DND-41 (cell line): ENCODE measurements at places on chromosomes 3 and 15.
A peak's percentile ranks its signal among the peaks of the same experiment; 100 is the strongest.

- no peak for DNase-seq
These were observed 10.4 kb downstream of the MAN2A2 start for GRCh38 chr15:90913398-90913944.

DNA sequence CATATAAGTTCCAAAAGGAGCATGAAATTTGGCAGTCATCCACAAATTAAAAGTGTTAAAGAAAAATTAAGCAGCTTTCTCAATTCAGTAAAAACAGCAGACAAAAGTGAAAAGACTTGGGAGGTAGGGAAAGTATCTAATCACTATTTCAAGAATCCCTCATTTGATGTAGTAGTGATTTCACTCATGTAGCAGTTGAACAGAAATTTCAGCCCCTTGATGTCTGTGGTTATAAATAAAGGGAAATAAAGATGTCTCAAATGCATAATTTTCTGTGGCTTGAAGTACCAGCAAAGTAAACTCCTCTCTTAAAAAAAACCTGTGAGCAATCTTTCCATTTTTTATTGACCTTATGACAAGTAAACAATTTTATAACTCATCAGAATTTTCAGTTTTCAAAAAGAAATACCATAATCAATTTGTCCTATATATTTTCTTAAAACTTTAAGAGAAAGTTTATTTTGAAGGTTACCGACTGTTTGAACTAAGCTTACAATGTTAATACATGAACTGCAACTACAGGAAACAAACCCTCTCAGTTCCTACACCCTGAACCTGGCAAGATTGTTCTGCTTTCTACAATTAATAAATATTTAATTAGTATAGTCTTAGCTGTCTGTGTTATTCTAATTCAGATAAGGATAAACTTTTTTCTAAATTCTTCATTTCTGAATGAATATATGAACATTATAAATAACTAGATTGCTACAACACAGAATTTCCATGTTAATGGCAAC, 94.2 kb downstream of the CBLB start:
- no peak for DNase-seq

DNA sequence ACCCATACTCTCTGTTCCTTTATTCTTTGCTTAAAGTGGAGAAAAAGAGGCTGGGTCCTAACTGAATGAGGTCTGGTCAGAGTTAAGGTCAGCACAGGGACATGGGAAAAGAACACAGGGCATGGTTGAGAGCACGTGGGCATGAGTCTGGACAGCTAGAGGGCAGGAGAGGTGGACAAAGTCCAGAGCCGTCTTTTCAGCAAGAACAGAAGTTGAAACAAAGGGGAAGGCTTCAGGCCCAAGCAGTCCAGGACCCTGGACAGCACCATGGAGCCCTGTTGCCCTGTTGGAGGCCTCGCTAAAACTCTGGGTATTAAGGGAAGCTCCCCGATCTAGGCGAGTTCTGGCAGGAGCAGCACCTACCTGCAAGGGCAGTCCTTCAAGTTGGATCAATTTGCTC, 50.7 kb downstream of the XYLB start:
- DNase-seq: peak; percentile 46

GRCh38 chr15:42070976-42071350, 23.4 kb downstream of the PLA2G4D start:
- DNase-seq: no peak

DNA sequence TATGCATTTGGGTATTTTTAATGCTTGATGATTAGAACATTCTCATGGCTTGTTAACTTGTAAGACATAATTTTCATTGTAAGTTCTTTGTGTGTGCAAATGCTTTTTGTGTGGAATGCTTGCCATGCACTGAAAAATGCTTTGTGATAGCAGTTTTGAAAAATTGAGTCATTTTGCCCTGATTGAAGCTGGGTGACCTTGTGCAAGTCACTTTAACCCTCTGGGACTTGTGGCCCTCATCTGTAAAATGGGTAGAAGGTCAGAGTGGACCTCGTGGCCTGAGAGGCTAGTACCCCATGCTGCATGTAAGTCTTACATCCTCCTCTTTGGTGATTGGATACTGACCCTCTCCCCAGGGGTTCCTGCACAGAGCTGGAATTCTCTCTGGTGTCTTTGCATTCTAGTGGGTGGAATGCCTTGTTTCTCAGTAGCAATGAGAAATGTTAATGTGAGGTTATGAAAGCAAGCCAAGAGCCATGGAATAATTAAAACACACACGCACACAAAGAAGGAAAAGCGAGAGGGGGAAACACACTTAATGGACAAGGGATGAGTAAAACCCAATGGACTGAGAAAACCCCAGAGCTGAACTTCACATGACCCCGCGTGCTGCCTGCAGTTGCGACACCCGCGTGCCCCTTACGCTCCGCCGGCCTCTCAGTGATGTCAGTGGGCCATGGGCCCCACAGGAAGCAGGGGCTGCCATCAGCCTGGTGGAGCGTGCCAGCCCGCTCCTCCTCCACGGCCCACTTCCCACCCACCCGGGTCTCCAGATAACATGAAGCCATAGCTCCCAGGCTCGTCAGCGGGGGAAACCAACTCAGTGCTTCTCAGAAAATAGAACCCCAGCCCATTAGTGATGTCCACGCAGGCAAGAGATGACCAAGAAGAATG, 44.0 kb downstream of the SMAD3 start:
- no peak for DNase-seq

DNA sequence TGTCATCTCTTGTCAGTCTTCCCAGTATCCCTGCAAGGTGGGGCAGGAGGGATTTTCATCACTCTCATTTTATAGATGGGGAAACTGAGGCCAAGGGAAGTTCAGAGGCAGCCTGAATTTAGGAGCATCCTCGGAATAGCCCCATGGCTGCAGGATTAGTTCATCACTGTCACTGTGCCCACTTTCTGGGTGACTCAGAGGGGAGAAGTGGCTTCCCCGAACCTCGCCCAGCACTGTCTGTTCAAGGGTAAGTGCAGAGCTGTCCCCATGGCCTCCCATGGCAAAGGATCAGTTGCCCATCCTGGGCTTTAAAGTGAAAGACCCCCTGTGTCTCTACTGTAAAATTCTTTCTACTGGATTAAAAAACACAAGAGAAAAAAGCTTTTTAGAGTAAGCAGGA, 60.0 kb upstream of the SEC13 start:
- DNase-seq: no peak

DNA sequence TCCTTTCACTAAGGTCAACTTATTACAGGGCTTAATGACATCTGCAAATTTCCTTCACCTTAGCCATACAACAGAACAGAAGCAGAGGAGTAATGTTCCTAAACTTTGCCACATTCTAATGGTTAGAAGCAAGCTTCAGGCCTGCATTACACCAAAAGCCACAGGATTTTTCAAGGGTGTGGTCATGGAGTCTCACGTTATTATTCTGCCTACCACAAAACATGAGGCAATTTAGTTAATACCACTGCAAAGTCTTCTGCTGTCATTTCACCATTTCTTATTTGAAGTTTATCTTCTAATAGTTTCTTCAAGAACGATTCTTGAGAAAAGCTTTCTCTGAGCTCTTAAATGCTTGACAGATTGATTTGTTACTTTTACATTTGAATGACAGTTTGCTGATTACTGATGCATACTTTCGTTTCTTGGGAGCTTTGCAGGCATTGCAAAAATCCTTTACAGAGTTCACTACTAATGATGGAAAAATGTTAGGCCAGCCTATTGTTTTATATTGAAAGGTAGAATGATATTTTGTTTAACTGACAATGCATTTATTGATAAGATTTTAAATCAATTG, 1257.1 kb downstream of the NSUN3 start:
- DNase-seq: no peak

- no peak for DNase-seq
These were observed 136.1 kb upstream of the RBMS3 start for GRCh38 chr3:29144807-29145206.

DNA sequence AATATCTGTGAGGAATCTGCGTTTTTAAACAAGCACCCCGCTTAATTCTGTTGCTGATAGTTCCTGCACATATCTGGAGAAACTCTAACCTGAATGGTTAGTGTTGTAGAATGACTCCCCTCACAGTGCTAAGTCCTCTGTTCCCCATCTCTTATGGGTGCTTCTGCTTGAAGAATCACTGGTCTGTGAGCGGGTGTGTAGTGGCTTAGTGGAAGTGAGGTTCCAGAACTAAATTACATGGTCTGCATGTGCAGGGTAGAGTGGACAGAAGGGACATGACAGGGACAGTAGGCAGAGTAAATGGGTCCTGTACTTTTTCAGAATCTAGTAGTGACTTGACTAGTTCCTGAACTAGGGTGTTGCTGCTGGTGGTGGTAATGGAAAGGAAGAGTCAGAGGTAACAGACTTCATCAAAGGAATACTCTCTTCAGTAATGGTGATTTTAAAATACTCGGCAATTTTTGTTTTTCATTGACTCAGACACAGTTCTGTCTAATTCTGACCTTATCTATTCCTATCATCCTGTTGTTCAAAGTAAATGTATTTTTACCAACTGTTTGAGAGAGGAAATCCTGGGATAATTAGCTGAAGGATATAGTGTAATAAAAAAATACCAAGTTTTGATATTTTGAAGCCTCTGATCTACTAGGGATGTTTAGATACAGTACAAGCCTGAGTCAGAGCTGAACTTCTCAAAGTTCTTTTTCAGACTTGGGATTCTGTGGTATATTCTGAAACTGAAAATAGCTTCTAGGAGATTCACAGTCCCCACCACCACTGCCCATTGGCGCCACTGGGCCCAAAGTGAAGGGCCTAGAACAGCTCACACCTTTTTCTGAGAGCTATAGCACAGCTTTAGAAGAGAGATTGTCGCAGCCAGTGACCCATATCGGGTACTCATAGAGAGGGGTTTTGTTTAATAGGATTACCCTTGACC, 55.5 kb downstream of the FNDC3B start:
- DNase-seq: no peak

- DNase-seq: no peak
These were observed 3.3 kb downstream of the NDUFAF3 start for GRCh38 chr3:49025005-49025792.

DNA sequence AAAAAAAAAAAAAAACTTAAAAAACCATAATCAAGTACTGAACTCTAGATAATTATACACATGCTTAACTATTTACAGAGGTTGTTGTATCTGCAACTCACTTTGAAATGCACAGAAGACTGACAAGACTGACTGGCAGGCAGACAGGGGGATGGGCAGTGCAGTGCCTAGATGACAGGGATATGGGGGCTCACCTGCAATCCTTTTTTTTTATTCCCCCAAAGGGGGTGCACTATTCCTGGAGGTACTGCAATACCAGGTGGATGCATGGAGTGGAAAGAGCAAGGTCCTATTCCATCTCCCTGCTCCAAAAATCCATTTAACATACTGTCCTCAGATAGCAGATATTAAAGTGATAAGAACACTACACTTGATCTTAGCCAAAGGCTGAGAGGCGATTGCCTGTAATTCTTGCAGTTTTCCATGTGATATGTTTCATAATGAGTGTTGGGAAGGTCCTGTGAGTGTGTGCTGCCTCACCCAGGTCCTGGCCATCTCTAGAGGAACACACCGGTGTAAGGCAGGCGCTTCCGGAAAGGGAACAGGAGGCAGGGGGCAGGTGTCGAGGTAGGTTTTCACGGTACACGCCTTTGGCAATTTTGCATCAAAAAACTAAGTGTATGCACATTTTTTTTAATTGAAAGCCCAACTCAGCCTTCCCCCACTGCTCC, 22.7 kb downstream of the SEC61A1 start:
- DNase-seq: no peak

- no peak for DNase-seq
These were observed 28.3 kb downstream of the POLR2M start for GRCh38 chr15:57734860-57735259.

GRCh38 chr3:126081618-126082361, 2.1 kb downstream of the SLC41A3 start:
- no peak for DNase-seq

GRCh38 chr3:113165841-113166240, 45.5 kb upstream of the BOC start:
- no peak for DNase-seq

DNA sequence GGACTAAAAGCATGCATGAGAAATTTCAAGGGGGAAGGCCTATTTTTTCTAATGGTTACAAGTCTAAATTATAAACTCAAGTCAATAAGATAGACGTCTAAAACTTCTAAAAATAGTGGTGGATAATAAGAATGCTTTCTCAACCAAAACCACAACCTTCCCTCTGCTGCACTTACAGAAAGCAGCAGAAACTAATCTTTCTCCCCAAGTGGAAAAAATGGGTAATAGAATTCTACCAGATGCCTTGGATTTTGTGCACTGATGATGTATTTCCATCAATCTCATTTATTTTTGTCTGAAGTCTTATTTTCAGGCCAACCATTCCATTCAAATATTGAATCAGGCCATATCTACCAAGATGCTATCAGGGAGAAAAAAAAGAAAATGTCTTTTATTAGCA, 344.7 kb downstream of the NEK10 start:
- DNase-seq: no peak

- DNase-seq: no peak
These were observed 347.1 kb downstream of the PYDC2 start for GRCh38 chr3:191808073-191808472.

DNA sequence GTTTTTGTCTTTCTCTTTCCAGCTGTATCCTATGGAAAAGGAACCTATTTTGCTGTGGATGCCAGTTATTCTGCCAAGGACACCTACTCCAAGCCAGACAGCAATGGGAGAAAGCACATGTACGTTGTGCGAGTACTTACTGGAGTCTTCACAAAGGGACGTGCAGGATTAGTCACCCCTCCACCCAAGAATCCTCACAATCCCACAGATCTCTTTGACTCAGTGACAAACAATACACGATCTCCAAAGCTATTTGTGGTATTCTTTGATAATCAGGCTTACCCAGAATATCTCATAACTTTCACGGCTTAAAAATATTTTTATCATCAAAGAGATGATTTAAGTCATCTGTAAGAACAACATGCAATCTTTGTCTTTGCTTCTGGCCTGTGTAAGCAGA, 44.9 kb upstream of the PARP14 start:
- DNase-seq: no peak

DNA sequence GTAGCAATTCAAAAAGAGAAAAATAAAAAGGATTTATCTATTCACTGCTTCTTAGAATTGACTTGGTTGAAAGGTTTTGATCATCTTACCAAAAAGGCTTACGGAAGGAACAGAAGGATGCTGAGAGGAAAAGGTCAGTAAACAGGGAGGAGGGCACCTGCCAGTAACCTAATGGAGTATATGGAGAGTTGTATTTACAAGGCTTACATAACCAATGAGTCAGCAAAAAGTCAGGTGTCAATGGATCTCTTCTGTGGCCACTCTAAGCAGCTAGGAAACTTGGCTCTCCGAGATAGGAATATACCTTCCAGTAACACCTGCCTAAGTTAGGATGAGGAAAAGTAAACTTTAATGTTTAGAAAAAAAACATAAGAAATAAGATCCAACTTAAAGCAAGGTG, 80.5 kb upstream of the PLXND1 start:
- DNase-seq: no peak
